ENCODE measurements at places on chromosomes 2 and 18. TPM values are rescaled to one million over a fixed set of nuclear protein-coding genes. Genes with fewer than 3 reads are reported as not detected.

Gene AMER3
- total RNA-seq: 1.00 TPM

Gene MC5R
- total RNA-seq: not detected

Gene TOGARAM2
- 0.47 TPM for total RNA-seq

Gene RNF125
- 1.1 TPM for total RNA-seq

Gene AGXT
- total RNA-seq: 90.8 TPM

Gene QPCT
- total RNA-seq: 2.0 TPM

Gene UGT1A8
- 0.10 TPM for total RNA-seq

Gene LRATD1
- 35.1 TPM for total RNA-seq

Gene AQP12B
- total RNA-seq: 0.04 TPM

Gene SLC23A3
- 1.4 TPM for total RNA-seq

Gene TMEM178A
- 3.9 TPM for total RNA-seq

Gene NAGK
- total RNA-seq: 76.1 TPM

Gene SRD5A2
- total RNA-seq: 0.52 TPM

Gene TSN
- total RNA-seq: 63.2 TPM

Gene CRYGC
- 1.3 TPM for total RNA-seq
